ENCODE measurements at places on chromosomes 5 and 9. TPM values are rescaled to one million over a fixed set of nuclear protein-coding genes. Genes with fewer than 3 reads are reported as not detected.

Gene MEGF9
- total RNA-seq = 6.3 TPM

Gene STK10
- 34.9 TPM for total RNA-seq

DNA sequence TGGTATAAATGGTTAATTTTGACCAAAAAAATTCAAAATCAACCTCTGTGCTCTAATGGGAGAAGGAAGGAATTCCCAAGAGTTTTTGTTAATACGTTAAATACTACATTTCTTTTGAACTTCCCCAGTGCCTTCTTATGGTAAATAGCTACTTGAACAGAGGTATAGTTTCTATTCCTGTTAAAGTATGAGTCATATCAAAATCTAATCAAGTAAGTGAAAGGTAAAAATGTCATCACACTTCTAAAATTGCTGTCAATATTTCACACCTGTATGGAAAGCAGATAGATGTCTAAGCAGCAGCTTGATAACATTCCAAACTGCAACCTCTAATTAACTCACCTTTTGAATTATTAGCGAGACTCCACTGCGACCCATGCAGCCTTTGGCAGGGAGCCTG is 214.1 kb upstream of the MEF2C start:
- DNase-seq = no peak

GRCh38 chr5:132098151-132098594 is 24.6 kb downstream of the CSF2 start:
- no peak for DNase-seq

DNA sequence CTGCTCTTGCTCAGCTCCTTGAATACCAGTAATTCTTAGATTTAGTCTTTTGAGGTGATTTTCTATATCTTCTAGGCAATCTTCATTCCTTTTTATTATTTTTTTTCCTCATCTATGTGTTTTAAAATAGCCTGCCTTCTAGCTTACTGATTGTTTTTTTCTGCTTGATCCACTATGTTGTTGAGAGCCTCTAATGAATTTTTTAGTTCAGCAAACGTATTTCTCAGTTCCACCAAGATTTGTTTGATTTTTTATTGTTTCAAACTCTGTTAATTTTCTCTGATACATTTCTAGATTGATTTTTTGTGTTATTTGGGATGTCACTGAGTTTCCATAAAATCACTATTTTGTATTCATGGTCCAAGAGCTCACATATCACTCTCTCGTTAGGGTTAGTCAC is 9.5 kb downstream of the POLK start:
- DNase-seq = no peak

Gene UBE2QL1
- not detected for total RNA-seq

Gene AHRR
- 23.6 TPM for total RNA-seq

- DNase-seq = no peak
Observed at GRCh38 chr5:6583049-6583880, 49.6 kb downstream of the NSUN2 start.

- DNase-seq = peak; percentile 89
Observed at GRCh38 chr5:136053336-136054141, 24.8 kb downstream of the TGFBI start.

DNA sequence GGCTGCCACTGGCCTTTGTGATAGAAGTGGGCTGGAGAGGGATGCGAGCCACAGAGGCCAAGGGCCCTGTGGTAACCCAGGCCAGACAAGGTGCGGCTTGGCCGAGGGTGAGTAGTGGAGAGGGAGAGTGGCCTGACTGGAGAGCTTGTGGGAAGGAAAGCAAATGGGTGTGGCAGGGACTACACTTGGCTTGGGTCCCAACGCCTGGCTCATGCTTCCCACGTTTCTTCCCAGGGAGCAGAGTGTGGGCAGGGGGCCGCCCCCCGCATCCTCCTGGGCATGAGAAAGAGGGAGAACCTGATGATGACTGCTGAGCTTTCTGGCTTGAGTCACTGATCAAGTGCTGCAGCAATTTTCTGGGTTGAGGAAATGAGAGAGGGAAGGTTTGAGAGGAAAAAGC is 95.7 kb downstream of the ANKH start:
- DNase-seq = no peak

Gene PCSK1
- total RNA-seq = not detected

Gene EGFL7
- 42.3 TPM for total RNA-seq

Gene PBX3
- total RNA-seq = 39.0 TPM

- no peak for DNase-seq
Observed at GRCh38 chr9:13817754-13818278, 496.1 kb downstream of the NFIB start.

DNA sequence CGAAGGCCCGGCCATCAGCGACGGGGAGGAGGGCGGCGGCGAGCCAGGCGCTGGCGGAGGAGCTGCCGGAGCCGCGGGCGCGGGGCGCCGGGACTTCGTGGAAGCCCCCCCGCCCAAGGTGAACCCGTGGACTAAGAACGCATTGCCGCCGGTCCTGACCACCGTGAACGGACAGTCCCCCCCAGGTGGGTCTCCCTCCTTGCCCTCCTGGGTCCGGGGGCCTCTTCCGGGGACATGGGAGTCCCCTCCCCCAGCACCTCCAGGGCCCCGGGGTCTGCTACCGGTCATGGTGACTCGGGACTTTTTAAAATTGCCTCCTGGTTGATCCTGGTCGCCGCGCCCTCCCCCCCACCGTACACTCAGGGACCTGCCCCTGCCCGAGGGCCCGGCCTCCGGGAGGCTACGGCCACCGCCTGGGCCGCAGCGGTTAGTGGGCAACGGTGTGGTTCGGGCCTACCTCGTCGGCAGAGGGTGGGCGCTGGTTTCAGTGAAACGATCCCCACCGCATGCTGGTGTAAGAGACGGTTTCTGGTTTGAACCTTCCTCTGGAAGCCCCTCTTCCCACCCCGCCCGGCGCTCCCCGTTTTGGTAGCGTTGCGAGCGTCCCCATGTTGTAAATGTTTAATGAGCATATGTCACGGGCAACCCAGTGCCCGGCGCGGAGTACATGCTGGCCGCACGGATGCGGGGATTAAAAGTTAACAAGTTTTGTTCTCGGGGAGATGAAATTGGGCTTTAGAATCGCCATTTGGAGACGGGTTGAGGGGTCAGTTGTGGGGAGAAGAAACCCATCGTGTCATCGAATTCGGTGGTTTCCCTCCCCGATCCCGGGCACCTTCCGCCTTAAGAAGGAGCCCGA is 1.1 kb downstream of the LARP1 start:
- no peak for DNase-seq

DNA sequence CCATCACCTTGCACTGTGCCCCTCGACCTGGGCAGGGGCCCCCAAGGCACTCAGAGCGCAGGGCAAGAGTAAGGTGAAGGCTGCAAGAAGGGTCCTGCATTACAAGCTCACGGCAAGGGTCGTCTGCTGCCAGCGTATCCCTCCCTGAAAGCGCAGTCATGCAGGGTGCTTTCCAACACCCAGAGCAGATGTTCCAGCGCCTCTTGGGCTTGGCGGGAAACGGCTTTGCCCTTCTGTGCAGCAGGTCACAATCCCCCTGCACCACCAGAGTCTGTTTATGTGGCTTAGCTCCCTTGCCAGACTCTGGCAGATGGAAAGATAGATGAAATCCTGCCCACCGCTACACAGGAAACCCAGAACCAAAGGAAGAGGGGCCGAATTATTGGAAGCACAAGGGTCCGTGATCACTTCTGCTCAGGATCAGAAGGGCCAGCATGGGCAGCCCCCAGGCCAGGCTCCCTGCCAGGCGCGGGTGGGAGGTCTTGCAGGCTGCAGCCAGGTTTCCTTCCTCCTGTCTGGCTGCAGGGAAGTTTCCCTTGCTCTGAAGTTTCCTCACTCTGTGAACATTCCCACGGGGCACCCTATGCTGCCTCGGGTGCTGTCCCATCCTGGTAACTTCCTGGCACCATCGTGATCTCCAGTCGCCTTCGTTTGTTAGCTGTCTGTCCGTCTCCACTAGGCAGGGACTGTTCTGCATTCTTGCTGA is 132.2 kb downstream of the ZNF354C start:
- no peak for DNase-seq

DNA sequence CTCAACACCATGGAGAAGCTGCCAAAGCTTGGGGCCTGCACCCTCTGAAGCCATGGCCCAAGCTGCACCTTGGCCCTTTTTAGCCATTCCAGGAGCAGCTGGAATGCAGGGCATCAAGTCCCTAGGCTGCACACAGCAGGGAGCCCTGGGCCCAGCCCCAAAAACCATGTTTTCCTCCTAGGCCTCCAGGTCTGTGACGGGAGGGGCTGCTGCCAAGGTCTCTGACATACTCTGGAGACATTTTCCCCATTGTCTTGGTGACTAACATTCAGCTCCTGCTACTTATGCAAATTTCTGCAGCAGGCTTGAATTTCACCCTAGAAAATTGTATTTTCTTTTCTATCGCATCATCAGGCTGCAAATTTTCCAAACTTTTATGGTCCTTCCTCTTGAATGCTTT is 64.6 kb downstream of the ELOVL7 start:
- DNase-seq = no peak

Gene SLC6A18
- not detected for total RNA-seq

DNA sequence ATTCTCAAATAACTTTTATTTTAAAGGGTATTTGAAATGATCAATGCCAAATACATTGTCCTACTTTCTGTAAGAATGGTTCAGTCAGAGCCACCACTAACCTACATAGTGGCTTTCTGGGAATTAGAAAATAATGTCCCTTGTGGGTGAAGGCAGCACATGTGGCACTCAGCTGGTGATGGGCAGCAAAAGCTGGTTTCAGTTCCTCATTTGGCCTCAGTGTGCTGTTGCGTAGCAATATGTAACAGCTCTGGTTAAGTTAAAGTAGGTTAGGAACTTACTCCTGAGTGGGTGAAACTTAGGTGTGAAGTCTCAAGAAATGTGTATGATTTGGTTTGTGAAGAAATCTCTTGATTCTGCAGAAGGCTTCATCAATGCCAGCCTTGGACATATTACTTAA is 99.6 kb upstream of the SPEF2 start:
- DNase-seq = no peak

DNA sequence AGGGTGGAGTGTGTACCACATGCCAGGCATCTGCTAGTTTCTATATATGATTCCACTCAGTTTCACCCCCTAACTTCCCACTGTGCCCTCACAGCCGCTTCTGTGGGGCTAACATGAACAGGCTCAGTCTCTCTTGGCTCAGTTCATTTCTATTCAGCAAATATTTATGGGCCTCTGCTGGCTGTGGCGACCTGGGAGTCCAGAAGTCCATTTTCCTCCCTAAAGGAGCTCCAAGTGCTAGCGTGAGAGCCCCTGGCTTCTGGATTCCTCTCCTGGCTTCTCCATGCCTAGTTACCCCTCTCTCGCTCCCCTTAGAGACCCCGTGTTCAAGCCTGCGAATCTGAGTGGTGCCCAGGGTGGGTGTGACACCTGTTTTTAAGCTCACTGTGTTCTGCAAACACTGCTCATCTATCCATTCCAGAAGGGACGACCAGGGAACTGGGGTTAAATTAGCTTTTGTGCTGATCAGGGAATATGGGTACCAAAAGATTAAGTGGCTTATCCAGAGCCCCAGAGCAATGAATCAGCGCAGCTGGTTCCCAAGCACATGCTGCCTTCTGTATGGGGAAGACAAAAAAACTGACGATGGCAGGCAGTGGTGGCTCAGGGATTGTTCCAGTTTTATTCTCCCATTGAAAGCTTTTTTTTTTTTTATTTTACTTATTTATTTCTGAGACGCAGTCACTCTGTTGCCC is 57.6 kb downstream of the HMCN2 start:
- no peak for DNase-seq

GRCh38 chr5:180783340-180784052 is 19.1 kb downstream of the MGAT1 start:
- no peak for DNase-seq

DNA sequence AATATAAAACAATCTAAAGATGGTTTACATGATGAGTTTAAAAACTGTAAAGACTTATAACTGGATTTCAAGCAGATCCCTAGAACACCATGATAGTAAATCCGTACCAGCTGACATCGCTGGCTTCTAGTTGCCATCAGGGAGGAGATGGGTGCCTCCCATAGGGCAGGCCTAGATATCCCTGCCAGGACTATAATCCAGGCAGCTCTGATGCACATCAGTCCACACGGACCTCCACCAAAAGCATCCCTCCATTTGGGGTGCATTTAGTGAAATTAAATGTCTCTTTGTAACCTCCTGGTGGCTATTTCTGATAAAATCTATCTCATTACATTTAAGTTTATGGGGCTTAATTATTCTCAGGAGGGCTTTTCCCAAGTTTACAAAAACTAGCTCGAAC is 45.8 kb downstream of the RETREG1 start:
- no peak for DNase-seq

Gene FUT7
- total RNA-seq = not detected

GRCh38 chr9:4955836-4956235 is 29.2 kb upstream of the JAK2 start:
- no peak for DNase-seq

Gene NR6A1
- total RNA-seq = 7.6 TPM

DNA sequence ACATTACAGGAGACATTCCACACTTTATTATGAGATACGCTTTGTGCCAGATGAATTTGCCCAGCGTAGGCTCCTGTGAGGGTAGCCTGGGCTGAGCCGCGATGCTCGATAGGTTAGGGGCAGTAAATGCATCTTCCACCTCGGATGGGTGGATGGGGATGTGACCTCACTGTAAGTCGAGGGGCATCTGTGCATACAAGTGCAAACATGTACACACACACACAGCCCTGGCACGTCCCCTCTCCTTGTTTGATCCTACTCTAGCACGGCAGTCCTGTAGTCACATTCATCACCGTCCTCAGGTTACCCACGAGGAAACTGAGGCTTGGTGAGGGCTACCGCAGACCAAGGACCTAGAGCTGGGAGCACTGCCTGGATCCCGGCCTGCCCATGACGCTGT is 166.8 kb downstream of the COL23A1 start:
- no peak for DNase-seq

GRCh38 chr9:89740722-89741121 is 135.9 kb downstream of the GADD45G start:
- no peak for DNase-seq

- no peak for DNase-seq
Observed at GRCh38 chr9:34654323-34655051, 2.5 kb downstream of the IL11RA start.

- no peak for DNase-seq
Observed at GRCh38 chr5:135719428-135720063, 114.9 kb upstream of the SLC25A48 start.

Gene OLFM1
- 0.39 TPM for total RNA-seq

Gene ANKRD31
- total RNA-seq = not detected

- DNase-seq = peak; percentile 50
Observed at GRCh38 chr5:145887976-145888574, 15.3 kb upstream of the GRXCR2 start.

- DNase-seq = no peak
Observed at GRCh38 chr5:177550122-177550521, 4.2 kb downstream of the FAM193B start.

Gene C1QTNF2
- total RNA-seq = 0.44 TPM

Gene HSD17B4
- total RNA-seq = 107 TPM

Measured in Panc1 (cell line).